Stimulated activated CD8-positive, alpha-beta memory T cell treated with anti-CD3 and anti-CD28 coated beads, Interleukin-15, amount 100 ng/mL, for 24 hours (primary cell): ENCODE measurements at places on chromosomes 11 and 22.
A peak's percentile ranks its signal among the peaks of the same experiment; 100 is the strongest.

- DNase-seq, result no peak
These were observed 213.0 kb upstream of the E2F8 start for GRCh38 chr11:19453651-19454257.

GRCh38 chr11:88105526-88105925 lies 69.7 kb downstream of the RAB38 start:
- no peak for DNase-seq

- no peak for DNase-seq
These were observed 4.2 kb upstream of the LRFN4 start for GRCh38 chr11:66852466-66853241.

DNA sequence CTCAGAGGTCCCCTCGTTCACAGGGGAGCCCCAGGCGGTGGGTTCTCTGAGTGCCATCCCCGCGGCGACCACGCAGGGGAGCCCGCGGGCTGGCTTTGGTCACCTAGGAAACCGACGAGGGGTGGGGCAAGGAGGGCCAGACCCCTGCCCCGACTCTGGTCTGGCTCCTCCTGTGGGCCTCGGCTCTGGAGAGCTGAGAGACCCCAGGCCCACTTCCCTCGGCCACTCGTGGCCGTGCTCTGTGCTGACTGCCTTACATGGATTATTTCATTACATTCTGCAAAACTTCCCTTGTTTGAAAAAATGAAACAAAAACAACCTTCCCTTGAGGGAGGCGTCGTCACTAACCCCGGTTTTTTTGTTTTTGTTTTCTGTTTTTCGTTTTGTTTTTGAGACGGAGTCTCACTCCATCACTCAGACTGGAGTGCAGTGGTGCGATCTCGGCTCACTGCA lies 15.1 kb upstream of the CYTH4 start:
- peak; percentile 55 for DNase-seq

DNA sequence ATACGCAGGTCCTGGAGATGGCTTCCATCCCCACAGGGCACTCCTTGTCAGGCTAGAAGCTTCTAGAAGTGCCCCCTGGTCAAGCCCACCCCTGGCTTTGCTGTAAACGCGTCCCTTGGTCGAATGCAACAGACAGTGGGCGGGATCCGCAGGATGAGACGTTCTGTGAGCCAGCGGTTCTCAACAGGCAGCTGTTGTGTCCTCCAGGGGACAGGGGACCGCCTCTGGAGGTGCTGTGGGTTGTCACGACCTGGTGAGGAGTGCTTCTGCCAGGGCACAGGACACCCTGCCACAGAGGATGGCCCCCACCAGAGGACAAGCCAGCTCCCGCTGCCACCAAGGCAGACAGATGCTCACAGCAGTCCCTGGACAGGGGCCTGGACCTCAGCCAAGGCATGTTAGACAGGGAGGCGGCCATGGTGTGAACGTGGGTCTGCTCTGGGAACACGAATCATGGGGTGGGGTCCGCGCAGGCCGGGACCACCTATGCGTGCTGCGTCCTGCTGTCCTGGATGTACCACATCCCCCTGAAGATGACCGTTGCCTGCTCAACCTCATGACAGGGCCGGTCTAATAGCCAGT lies 11.7 kb downstream of the CRELD2 start:
- DNase-seq, result no peak

DNA sequence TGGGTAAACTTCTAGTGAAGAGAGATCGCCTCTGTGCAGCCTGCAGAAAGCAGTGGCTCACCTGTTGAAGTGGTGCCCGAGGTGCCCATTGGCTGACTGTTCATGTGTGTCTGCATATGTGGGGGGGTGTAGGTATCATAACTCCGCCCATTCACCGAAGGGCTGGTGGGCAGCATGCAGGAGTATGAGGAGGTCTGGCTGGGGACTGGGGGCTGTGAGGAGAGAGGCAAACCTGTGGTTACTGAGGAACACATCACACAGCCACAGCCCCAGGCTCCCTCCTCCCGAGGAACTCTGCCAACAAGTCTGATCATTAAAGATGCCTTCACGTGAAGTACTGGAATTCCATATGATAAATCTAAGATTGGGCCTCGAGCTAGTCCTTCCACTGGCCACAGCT lies 20.5 kb downstream of the PAX6 start:
- DNase-seq, result no peak

- no peak for DNase-seq
These were observed 74.1 kb upstream of the WNT7B start for GRCh38 chr22:46050916-46051614.

DNA sequence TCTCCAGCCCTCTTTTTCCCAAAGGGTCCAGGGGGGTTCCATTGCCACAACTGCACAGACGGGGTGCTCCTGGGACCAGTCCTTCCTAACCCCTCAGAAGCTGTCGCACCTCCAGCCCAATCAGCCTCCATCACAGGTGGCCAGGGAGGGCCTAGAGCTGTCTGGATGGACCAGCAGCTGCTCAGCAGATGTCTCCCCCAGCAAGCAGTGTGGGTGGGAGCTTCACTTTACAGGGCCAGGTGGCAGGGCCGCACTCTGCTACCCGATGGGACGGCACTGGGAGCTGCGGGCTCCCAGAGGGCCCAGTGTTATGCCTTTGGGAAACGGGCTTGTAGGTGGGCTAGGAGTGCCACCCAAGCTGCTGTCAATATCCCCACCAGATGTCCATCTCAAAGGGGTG lies 120.5 kb downstream of the DSCAML1 start:
- no peak for DNase-seq

DNA sequence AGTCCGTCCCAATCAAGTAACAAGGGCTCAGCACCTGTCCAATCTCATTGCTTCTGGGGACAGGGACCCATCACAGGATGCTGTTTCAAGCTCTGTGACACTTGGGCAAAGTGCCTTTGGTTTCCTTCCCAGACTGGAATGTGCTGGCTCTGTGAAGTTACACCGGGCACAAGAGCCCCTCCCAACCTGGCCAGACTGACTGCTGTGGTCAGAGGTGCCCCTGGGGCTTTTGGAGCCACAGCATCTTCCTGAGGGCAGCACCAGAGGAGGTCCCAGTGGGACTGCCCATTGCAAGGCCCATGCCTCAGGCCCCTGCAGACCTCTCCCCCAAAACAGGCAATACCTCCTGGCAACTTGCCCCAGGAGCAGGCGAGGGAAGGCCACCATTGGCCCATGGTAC lies 155.2 kb upstream of the GRK3 start:
- DNase-seq, result no peak

GRCh38 chr11:45045683-45046471 lies 95.2 kb upstream of the TP53I11 start:
- DNase-seq, result no peak

DNA sequence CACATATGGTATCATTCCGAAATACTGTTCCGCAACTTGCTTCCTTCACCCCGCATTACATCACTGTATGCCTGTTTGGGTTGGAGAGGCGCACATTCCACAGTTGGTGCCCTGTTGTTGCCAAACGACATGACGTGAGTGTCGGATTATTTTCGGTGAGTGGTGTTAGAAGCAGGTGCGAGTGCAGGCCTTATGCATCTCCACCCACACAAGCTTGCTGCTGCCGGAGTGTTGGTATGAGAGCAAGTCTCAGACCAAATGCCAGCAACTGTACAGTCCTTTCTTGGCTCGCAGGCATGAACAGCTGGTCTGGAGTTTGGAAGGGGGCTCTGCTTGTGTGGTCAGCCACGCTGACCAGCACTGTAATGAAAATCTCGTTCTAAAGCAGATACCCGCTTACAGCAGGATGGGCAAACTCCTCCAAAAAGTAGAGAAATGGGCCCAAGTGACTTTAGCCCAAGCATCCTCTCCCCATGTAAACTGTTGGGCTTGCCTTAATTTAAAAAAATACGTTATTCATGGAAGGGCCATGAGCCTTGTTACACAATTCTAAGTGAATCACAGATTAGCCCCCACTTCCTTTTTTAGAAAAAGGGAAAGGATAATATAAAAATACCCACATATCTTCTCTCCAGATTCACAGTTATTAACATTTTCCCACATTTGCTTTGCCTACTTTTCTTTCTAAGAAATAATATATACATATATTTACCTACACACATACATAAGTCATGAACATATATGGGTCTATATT lies 48.7 kb upstream of the OR9Q1 start:
- DNase-seq, result no peak

GRCh38 chr11:70489276-70489675 lies 90.9 kb downstream of the CTTN start:
- no peak for DNase-seq

- no peak for DNase-seq
These were observed 212.4 kb upstream of the C11orf87 start for GRCh38 chr11:109209572-109209971.

DNA sequence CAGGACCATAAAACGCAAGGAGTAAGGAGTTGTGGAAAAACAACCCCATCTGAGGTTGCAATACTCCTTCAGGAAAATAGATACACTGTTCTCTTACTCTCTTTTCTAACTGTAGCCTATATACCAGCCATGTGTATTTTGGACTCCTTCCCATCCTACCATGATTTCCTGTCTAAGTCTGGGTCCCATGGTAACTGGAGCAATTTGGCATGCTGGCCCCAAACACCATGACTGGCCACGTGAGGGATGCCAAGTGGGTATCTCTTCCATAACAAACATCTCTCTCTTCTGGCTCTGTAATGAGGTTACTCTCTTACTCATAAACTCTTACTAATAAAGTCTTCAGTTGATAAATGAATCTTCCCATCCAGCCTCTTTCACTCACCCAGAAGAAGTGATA lies 26.5 kb downstream of the ABTB2 start:
- DNase-seq, result no peak

DNA sequence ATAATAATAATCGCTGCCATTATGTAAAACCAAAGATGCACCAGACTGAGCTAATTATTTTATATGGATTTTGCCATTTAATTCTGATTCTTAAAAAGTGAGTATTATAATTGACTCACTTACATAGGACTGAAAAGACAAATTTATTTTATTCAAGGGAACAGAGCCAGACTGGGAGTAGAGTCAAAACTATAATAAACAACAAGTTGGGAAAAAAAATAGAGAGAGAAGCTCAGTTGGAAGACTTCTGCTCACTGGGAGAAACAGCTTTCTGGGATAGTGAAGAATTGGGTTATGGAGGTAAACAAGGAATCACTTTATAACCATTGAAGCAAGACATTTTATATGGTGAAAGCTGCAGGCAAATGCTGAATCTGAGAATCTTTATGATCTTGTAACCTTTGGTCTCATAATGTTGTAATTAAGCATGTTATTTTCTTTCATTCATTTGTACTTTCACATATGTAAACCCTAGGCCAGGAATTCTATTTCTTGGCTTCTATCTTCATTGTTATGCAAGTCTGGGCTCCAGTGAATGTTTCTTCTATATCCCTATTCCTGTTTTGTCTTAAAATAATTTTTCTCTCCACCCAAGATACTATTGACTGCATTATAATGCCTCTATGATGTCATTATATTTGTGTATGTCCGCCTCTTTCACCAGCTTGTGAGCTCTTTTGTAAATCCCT lies 725.3 kb upstream of the CCDC179 start:
- DNase-seq, result no peak

GRCh38 chr11:39425226-39425625 lies 2034.2 kb downstream of the LRRC4C start:
- DNase-seq, result no peak

GRCh38 chr11:60725592-60725991 lies 1.1 kb downstream of the MS4A18 start:
- DNase-seq, result no peak

DNA sequence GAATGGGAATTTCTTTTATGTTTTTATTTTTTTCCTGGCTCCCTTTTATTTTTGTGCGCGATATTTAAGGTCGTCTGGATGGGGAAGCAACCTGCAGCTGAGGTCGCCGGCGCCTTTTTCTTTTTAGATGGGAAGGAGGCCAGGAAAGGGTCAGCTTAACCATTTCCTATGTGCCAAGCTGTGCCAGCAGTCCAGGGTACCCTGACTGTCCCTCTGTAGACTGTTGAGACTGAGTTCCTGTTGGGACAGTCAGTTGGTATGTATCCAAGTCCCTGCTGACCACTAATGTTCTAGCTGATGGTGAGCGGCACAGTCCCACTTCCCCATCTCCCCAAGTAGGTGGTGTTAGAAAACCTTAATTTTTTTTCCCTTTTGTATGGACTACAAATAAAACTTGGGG lies 10.5 kb downstream of the RBM14 start:
- DNase-seq, result no peak

GRCh38 chr11:108881131-108881530 lies 216.3 kb downstream of the DDX10 start:
- DNase-seq, result no peak

GRCh38 chr22:30435674-30436126 lies 10.1 kb downstream of the MTFP1 start:
- DNase-seq, result peak; percentile 33

- no peak for DNase-seq
These were observed 1083.1 kb downstream of the LRRC4C start for GRCh38 chr11:40376331-40376730.

DNA sequence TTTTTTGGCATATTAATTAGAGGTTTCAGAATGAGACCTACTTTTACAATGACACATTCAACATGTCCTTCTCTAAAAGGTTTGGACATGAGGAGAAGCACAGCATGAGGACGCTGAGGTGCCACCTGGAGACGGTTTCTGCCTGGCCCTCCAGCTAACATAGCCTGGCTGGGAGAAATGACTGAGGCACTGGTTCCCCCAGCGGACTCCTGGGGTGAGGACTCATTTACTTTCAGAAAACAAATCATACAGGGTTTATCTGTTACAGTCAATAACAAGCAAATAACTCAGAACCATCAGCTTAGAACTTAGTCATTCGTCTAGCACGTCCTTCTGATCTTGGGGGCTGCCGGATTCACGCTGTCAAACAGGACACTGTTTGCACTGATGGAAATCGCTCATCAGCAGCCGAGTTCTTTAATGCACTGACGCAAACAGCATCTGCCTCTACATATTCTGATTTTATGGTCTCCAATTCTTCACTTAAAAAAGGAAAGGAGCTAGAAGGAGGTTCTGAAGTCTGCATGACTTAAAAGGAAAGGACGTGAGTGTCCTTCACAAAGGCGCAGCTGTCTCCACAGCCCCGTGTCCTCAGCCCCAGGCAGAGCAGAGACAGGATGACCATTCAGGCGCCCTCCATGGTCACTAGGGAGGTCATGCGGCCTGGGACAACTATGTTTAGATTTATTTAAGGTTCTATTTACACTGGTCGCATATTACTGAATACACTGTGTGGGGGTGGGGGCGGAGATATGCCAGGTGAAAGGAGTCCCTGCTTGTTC lies 44.2 kb downstream of the CERK start:
- no peak for DNase-seq

DNA sequence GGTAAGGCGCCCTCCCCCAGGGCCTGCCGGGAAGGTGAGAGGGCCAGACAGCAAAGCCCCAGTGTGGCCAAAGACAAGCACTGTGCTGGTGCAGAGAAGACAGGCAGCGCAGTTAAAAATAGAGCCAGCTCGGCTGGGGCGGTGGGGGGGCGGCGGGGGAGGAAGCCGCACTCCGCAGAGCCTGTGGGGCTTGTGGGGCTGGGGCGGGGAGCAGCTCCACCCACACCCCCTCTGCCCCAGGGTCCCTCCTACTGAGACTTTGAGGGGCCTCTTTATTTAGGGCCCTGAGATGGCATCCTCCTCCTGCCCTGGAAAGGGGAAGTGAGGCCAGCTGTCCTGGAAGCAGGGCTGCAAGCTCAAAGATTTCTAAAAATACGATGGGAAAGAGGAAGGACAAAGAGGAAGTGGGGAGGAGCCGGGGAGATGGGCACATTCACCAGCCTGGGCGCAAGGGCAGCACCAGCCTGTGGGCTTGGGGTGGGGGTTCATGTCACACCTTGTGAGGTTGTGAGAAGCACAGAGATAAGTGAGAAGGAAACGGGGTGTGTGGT lies 2.6 kb downstream of the CYTH4 start:
- DNase-seq, result no peak
